ENCODE measurements at places on chromosomes 2 and 18.

- DNase-seq, result no peak
Measured at GRCh38 chr2:148298196-148298595, 277.3 kb downstream of the MBD5 start.

DNA sequence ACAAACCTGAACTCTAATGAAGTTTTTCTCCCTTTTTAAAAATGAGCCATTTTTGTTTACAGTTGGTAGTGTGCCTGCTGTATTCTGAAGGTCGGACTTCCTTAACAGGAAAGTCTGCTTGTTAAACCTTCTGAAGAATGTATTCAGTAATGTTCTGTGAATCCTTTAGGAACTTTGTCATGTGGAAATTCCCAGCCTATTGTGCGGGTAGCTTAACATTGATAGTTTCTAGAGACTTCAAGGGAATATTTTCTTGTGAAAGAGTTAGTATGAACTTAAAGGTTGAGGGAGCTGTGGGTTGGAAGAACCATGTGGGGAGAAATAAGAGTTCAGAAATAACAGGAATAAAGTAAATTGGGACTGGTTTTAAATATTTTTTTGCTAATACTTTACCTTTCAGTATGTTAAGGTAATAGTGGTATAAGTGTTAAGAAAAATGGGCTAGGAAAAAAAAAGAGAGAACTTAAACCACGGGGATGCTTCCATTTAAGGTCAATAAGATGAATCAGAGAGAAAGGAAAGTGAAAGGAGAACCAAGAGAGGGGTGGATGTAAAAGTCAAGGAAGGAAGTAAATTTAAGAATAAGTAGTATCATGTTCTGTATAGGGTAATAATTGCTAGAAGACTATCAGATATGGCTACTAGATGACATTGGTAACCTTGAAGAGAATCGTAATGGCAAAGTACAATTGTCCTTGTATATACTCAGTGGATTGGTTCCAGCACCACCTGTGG, 90.5 kb downstream of the PMS1 start:
- no peak for DNase-seq

DNA sequence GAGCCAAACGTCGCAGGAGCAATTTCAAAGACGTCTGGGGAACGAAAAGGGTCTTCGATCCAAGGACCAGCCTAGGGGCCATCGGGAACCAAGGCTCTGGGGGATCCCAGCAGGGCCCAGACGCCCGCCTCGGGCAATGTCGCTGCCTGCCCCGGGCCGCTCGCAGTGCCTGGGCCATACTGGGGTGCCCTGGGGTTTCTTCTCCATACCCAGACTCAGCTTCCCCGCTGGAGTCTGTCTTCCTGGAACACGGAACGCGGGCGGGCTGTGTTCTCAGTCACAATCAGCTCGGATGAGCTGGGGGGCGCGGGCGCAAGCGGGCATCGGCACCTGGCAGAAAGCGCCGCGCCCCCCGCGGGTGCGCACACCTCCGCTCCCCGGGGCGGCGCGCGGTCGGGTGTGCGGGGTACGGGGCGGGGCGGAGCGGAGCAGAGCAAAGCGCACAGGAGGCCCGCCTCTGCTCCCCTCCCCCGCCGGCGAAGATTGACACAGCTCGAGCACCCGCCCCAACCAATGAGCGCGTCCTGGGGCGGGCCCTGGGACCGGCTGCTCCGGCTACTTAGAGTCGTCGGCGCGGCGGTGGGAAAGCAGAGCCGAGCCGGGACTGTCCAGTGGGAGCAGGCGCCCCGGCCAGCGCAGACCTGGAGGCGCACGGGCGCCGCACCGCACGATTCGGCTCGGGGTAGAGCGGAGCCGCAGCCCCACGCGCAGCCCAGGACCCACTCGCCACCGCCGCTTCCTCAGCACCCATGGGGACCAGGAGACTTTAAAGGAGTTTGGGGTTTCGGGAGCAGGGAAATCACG, at the start of gene LRATD1:
Gene LRATD1, plus strand, starts transcription at position 585 of the 804 bp plus-strand sequence. CDS start 1,263 bp downstream, outside the sequence.
- DNase-seq, result no peak

GRCh38 chr18:51192026-51192425, 5.5 kb downstream of the MEX3C start:
- no peak for DNase-seq

DNA sequence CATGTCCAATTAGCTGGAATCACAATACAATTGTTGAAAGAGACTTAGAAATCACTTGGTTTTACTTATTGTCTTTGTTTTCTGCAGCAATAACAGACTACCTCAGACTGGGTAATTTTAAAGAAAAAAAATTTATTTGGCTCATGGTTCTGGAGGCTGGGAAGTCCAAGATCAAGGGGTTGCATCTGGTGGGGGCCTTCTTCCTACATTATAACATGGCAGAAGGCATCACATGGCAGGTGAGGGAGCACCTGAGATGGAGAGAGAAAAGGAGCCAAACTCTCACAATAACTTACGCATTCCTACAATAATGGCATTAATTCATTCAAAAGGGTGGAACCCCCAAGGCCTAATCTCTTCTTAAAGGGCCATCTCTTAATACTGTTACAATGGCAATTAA, 37.5 kb upstream of the KLHL14 start:
- no peak for DNase-seq

DNA sequence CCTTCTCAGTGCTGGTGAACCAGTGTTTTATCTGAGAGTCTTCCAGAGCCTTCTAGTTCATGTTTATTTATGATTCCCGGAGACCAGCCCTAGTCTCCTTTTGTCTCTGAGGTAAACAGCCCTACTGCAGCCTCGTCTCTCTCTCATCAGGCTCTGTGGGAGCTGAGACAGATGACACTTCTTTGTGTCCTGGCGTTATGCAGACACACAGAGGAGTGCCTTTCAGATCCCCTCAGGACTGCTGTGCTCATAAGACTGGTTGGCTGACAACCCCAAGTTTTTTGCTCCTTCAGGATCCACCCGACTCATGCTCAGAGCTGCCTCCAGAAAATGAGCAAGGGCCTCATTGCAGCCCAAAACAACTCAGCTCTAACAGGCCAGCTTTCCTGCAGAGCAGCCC, 523.8 kb upstream of the SPHKAP start:
- DNase-seq, result no peak

- DNase-seq, result no peak
Measured at GRCh38 chr2:47237375-47238334, 82.5 kb upstream of the STPG4 start.

DNA sequence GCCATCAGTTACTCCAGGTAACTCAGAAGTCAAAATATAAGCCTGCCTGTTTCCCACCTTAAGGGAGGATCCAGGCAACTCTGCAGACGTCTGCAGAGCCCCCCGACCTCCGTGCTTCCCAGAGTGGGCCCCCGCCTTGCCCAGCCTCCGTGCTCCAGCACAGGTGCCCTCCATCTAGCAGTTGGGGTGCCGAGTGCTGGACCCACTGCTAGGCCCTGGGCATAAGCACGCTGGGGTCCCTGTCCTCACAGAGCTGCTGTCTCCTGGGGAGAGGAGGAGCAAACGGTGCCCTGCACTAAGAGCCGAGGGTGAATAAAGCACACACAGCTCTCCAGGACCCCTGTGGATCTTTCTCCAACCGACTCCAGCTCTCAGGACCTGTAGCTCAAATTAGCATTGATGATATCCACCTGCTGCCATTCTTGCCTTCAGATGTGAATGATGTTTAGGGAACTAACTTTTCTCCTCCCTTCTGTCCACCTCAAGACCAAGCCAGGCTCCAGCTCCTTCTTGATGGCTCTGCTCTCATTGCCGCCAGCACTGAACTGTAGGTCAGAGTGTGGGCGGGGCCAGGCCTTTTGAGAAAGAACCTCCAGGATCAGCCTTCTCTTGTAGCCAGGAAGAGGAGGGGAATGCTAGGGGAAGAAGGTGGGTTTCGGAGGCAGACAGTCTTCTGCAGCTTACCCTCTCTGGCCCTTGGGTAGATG, 121.2 kb downstream of the SMAD7 start:
- DNase-seq, result no peak

- no peak for DNase-seq
Measured at GRCh38 chr2:176133389-176133788, 3.9 kb downstream of the HOXD8 start.

DNA sequence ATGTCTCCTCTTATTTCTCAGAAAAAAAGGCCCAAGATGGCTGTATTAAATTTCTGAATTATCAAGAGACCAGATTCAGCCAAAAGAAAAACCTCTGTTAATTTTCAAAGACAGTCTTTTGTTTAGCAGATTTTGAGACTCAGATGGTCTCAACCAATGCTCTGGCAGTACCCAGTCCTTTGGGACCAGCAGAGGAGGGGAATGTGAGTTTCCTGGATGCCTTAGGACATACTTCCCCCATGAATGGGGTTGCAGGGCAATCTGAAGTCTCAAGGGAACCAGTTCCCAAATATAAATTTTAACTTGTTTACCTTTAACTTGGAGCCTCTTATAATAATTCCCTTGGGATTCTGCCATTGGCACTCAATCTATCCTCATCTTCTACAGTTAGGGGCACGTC, 107.8 kb upstream of the ZNF521 start:
- DNase-seq, result no peak

DNA sequence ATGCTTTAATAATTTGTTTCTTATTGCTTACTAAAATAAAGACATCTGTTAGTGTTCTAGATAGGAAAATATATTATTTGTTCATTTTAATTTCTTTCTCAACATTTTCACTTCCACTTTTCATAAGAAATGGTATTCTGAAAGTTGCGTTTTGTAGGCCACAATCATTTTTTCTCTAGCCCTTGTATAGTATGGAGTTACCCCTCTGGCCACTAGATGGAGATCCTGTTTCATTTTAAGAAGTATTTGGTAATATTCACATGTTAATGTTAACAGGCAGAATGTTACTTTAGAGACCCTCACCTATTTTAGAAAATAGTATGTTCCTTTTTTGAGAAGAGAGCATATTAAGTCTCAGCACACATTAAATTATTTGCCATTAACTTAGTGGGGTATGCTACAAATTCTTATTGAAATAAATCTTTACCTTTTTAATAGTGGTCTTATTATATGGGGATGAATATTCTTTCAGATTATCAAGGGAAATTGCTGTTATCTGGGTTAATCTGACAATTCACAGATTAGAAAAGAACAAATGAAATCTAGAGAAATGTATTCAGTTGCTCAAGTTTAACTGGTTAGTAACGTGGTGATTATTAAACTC, 73.9 kb upstream of the TTC27 start:
- DNase-seq, result no peak

GRCh38 chr2:37625796-37626571, 45.5 kb downstream of the CDC42EP3 start:
- peak; percentile 24 for DNase-seq

DNA sequence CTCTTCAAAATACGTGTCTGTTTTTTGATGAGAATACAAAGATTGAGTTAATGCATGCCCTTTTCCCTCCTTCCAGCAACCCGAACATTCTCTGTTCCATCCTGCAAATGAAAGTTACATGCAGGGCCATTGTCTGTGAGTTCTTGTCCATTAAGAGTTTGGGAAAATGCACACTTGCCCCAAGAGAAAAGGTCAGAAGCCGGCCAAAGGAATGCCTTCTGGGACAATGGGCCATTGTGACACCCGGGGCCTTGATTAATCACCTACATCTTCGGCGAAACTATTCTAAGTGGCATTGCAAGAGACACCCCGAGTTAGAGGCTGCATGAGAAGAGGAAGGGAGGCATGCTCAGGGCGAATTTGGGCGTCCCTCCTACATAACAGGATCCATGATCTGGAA, 73.7 kb upstream of the COPS8 start:
- DNase-seq, result no peak

- DNase-seq, result no peak
Measured at GRCh38 chr2:9678544-9678943, 47.7 kb upstream of the YWHAQ start.

GRCh38 chr2:177584030-177584692, 191.6 kb downstream of the AGPS start:
- DNase-seq, result no peak

DNA sequence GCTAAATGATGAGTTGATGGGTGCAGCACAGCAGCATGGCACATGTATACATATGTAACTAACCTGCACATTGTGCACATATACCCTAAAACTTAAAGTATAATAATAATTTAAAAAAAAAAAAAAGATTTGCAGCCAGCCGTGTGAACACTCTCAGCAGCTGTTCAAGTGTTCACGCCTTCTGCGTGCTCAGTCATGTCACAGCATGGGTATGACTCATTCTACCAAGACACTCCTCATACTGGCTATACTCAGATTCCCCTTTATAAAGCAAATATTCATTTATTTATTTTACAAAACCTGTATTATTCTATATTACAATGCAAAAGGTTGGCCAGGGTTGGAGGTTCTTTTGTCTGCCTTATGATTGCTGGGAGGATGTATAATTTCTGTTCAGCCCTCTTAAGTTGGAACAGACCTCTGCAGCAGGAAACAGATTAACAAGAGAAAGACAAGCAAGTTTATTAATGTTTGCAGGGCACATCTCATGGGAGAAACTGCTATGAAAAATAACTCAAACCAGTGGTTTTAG, 1230.6 kb upstream of the CHAC2 start:
- DNase-seq, result no peak

DNA sequence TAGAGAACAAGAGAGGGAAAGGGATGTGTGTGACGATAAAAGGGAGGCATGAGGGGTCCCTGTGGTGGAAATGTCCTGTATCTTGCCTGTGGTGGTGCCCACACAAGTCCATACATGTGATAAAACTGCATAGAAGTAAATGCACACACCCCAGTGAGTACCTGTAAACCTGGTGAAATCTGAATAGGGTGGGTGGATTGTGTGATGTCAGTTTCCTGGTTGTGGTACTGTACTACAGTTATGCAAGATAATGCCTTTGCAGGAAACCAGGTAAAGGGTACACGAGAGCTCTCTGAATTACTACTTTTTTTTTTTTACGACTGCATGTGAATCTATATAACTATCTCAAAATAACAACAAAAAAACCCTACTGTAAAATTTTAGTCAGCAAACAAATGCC, 22.1 kb downstream of the SERPINE2 start:
- no peak for DNase-seq

GRCh38 chr2:241584436-241584835, 25.9 kb downstream of the BOK start:
- DNase-seq, result no peak

DNA sequence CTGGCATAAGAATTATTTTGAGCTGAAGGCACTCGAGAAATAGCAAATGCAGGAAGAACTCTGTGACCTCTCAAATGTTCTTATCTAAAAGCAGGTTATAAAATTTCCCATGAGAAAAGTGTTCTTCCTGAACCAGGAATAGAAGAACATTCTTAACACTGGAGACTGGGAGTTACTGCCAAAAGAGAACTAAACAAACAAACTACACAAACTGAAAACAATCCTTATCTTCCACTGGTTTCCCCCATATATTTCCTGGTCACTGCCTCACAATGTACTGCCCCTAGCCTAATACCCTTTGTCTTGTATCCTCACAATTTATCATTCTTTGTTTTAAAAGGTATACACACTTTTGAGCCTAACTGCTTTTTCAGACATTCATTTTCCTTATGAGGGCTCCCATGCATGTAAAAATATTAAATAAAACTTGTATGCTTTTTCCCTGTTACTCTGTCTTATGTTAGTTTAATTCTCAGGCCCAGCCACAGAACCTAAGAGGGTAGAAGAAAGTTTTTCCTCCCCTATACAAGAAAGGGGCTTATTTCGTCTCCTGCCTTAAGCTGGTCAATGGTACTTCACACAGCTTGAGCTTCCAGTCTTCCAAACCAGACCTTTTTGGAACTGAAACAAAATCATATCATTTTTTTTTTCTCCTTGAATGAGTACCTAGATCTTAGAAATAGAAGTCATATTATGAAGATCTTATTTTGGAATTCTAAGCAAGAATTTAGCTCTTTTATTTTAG, 110.6 kb downstream of the MSTN start:
- DNase-seq, result no peak

All from activated gamma-delta T cell (primary cell).